ENCODE measurements at places on chromosomes 6 and 20. TPM values are rescaled to one million over a fixed set of nuclear protein-coding genes. Genes with fewer than 3 reads are reported as not detected.

DNA sequence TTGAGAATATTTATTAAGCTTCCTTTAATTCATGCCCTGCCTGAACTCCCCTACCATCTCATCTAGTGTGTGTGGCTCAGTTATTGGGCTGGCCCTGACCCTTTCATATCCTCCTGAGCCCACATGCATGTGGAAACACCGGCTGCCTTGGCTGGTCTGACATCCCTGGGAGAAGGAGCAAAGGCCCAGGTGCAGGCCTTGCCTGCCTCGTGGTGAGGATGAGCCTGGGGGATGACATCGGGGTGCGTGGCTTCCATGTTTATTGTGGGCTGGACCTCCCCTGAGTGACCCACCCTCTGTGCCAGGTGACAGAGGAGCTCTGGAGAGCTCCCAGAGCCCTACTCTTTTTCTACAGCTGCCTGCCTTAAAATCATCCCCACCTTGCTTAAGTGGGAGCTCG lies 69.1 kb downstream of the FOXA2 start:
- DNase-seq: no peak

GRCh38 chr6:157505912-157506491 lies 125.0 kb downstream of the ZDHHC14 start:
- DNase-seq: no peak

Gene MYCT1
- 2.0 TPM for total RNA-seq

GRCh38 chr6:108875161-108875555 lies 26.9 kb downstream of the ARMC2 start:
- no peak for DNase-seq

Gene TNF
- 0.23 TPM for total RNA-seq

Gene KHDC1L
- not detected for total RNA-seq

GRCh38 chr6:27059621-27060425 lies 187.7 kb upstream of the PRSS16 start:
- no peak for DNase-seq

DNA sequence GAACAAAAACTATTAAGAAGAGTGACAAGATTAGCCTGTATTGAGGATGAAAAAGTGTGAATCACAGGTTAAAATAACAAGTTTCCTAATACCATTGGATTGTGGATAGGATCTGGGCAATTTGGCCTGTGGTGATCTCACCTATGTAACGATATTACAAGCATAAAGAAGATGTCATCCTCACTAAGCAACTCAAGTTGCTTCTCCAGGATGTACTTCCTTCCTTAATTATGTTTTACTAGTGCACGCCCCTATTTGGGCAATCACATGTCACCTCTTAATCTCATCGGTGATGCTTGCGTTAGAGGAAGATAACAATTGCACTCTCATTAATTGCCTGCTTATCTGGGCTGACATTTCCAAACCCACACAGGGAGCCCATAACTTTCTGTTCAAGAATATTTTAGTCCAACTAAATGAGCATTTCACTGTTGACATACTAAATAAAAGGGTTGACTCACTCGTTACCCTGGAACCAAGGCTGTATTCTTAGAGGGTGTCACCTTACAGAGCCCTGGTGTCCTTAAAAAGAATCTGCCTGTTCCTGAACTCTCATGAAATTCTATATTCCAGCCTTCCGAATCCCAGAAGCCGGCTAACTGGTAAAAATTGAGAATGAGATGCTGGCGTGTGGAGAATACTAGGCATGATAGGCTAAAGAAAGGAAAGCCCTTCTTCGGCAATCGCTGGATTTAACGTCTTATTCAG lies 88.2 kb upstream of the ATXN1 start:
- no peak for DNase-seq

DNA sequence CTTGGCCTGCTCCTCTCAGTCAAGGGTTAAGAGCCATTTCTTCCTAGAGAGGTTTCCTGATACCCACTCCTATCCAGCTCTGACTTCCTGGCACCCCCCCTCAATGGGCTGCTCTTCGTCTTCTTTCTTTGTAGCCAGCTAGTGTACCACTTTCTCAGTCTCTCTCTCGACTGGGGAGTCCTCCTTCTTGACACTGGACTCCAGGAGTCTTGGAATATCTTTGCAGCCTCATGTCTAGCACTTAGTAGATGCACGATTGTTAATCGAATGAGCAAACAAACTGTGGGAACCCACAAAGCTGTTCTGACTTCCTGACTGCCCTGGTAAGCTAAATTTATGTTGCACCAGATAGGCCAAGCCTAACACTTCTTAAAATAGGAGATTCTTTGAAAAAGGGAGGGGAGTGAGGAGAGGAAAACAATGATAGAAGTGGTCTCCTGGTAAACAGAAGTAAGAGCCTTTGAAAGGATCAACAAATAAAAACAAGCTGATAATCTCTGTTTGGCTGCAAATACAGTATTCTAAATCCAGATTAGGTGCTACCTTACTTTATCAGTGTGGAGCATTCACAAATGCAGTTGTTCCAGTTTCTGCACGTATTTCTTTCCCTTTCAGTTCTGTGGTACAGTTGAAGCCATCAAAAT lies 160.1 kb upstream of the CITED2 start:
- DNase-seq: no peak

GRCh38 chr20:32395066-32395465 lies 36.9 kb downstream of the ASXL1 start:
- no peak for DNase-seq

Gene TTLL9
- total RNA-seq: 0.39 TPM

DNA sequence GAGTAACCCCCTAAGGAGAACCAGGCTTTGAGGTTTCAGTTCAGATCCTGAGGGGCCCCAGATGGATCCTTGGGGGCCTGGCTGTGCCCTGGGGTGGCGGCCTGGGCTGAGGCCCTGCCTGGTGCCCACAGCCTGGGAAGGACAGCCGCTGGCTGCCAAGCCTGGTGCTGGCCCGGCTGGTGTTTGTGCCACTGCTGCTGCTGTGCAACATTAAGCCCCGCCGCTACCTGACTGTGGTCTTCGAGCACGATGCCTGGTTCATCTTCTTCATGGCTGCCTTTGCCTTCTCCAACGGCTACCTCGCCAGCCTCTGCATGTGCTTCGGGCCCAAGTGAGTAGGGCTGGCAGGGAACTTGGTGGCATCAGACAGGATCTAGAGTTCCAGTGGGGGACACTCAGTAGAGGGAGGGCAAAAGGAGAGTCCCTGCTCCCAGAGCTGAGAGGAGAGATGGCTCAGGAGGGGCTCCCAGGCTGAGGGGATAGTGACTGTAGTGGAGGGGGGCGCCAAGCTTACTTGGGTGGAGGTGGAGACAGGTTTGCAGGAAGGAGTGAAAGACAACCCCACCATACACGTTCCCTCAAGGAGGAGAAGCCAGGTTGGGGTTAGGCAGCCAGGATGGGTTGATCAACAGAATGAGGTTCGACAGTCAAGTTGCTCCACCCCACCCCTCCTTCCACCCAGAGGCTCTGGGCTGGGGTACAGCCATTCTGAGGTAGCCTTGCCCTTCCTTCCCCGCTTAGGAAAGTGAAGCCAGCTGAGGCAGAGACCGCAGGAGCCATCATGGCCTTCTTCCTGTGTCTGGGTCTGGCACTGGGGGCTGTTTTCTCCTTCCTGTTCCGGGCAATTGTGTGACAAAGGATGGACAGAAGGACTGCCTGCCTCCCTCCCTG lies 9.5 kb downstream of the SLC29A1 start:
- no peak for DNase-seq

GRCh38 chr20:13611611-13612125 lies 27.1 kb downstream of the TASP1 start:
- DNase-seq: no peak

DNA sequence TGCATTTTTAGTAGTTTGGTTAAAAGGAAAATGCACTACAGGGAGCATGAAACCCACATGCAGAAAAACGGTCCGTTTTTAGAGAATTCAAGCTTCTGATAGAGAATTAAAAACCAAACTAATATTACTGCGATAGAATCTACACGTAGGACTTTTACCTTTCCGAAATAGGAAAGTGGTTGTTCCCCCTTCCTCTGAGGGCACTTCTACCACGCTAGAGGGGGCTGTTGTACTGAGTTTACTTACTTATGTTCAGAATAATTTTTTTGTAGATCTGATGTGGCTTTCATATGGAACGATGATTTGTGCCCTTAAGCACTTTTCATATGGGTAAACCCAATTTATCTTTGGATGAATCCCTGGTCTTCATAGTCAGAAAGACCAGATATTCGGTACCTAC lies 264.3 kb upstream of the PLN start:
- DNase-seq: peak; percentile 19

Measured in WTC11 (cell line).